GM23338 (cell line): ENCODE measurements at places on chromosomes 2 and 18.

- DNase-seq, result no peak
Observed at GRCh38 chr2:101160454-101160853, 9.3 kb upstream of the TBC1D8 start.

GRCh38 chr2:12617366-12617765 is 99.4 kb upstream of the TRIB2 start:
- DNase-seq, result no peak

GRCh38 chr2:159133797-159134196 is 152.7 kb downstream of the WDSUB1 start:
- DNase-seq, result no peak

GRCh38 chr2:26758790-26759321 is 5.2 kb upstream of the SLC35F6 start:
- no peak for DNase-seq

DNA sequence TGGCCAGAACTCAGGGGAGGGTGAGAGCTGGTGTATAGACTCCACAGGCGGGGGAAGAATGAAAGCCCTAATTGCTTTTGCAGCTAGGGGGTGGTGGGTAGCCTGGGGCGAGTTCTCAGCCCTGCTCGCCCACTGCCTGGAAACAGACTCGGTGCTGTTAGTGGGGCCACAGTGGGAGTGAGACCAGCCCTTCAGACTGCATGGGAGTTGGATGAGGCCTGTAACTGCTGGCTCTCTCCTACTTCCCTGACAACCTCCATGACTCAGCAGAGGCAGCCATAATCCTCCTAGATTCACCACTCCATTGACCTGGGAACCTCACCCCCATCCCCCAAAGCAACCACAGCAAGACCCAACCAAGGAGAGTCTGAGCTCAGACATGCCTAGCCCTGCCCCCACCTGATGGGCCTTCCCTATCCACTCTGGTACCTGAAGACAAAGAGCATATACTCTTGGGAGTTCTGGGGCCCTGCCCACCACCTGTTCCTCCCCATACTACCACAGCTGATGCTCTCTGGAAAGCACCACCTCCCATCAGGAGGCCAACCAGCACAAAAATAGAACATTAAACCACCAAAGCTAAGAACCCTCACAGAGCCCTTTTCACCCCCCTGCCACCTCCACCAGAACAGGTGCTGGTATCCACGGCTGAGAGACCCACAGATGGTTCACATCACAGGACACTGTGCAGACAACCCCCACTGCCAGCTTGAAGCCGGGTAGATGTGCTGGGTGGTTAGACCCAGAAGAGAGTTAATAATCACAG is 226.3 kb downstream of the EIPR1 start:
- DNase-seq, result no peak

DNA sequence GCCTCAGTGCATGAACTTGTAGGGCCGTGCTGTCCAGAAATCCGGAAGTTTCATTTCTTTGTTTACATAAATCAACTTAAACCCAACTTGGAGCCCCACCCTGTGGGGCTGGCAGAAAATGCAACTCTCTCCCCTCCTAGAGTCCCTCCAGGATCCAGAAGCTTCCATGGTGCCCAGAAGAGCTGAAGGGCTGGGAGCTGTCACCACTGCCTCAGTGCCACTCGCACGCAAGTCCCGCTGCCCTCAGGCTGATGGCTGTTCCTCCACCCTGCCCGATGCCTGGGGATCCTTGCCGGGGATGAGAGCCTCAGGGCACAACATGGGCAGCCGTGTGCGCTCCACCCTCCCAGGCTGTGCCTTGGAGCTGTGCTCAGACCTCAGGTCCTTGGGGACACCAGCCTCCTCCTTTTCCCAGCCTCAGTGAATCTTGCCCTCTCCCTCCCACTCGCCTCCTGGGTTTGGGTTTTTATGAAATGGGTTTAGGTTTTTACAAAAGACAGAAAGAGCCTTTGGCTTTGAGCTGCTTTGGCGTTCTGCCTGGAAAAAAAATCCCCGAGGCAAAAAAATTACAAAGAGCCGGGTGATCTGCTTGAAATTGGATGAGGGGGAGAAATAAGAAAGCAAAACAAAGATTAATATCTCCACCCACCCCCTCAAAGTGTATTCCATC is 155.2 kb downstream of the TWIST2 start:
- no peak for DNase-seq

DNA sequence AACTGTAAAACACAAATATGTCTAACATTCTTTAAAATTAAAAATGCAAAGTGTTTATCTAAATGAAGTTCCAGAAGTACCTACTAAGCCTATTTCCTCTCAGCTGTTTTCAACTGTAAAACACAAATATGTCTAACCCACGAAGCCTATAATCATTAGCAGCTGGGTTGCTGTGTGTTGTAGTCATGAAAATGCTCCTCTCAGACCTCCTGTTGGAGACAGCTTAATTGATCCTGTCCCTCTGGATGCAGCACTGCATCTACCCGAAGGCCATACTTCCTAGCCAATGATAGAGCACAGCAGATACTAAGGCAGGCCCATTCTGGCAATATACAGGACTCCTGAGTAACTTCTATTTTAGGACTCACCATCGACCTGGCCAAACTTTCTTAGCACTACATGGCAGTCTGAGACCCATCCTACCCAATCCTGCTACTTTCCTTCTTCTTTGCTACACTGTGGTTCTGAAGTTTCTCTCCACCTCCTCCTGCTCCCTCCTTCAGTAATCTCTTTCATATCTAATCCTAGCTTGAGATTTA is 92.5 kb upstream of the RBBP8 start:
- no peak for DNase-seq

DNA sequence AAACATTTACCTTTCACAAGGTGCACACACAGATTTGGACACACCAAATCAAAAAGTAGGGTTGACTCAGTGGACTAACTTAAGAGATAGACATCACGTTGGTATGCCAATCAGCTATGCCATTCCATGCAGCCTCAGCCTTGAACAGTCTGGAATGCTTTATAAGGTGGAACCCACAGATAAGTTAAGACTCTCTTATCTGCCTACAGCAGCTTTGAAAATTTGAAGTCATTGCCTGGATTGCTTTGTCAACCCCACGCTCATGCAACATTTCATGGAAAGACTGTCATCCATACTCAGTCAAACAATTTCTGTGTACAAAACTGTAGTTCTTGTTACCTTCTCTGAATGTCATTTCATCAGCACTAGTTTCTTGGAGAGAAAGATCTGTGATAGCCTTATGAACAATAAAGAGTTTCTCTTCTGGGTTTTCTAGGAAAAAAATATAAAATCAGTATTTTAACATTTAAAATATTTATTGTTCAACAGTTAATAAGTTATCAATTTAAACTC is 1.2 kb downstream of the ERMN start:
- DNase-seq, result no peak

- peak; percentile 15 for DNase-seq
Observed at GRCh38 chr2:38598200-38598990, 4.3 kb downstream of the HNRNPLL start.

DNA sequence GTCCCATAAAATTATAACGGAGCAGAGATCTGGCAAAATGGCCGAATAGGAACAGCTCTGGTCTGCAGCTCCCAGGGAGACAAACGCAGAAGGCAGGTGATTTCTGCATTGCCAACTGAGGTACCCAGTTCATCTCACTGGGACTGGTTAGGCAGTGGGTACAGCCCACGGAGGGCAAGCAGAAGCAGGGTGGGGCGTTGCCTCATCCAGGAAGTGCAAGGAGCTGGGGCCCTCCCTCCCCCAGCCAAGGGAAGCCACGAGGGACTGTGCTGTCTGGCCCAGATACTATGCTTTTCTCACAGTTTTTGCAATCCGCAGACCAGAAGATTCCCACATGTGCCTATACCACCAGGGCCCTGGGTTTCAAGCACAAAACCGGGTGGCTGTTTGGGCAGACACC is 22.8 kb downstream of the ICA1L start:
- DNase-seq, result no peak

- no peak for DNase-seq
Observed at GRCh38 chr2:226408141-226408540, 391.5 kb downstream of the IRS1 start.

DNA sequence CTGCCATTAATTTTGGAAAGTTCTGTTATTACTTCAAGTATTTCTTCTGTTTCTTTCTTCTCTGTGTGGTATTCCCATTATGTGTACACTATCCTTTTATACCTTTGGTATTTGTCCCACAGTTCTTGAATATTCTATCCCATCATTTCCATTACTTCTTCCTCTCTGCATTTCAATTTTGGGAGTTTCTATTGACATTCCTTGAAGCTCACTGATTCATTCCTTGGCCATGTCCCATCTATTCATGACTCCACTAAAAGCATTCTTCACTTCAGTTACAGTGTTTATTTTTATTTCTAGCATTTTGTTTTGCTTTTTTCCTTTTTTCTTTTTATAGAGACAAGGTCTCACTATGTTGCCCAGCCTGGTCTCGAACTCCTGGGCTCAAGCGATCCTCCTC is 30.3 kb downstream of the PROC start:
- DNase-seq, result no peak

DNA sequence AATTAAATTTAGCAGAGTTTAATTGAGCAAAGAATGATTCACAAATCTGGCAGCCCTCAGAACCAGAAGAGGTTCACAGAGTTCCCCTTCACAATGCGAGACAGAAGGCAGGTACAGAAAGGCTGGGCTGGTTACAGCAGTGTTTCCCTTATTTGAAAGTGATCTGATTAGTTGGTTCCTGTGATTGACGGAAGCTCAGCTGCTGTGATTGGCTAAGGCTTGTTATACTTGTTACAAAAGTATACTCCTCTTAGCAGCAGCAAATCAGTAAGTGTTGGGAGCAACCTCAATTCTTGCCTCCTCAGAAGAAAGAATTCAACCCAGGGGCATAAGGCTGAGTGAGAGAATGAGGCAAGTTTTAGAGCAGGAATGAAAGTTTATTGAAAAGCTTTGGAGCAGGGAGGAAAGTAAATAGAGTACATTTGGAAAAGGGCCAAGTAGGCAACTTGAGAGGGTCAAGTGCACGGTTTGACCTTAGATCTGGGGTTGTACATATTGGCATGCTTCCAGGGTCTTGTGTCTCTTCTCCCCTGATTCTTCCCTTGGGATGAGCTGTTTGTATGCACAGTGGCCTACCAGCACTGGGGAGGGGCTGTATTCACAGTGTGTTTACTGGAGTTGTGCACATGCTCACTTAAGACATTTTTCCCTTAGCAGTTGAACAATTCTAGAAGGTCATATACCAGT is 431.8 kb upstream of the RAB12 start:
- DNase-seq, result peak; percentile 50

GRCh38 chr2:8682719-8683667 is 1.1 kb downstream of the ID2 start:
- DNase-seq, result peak; percentile 32

DNA sequence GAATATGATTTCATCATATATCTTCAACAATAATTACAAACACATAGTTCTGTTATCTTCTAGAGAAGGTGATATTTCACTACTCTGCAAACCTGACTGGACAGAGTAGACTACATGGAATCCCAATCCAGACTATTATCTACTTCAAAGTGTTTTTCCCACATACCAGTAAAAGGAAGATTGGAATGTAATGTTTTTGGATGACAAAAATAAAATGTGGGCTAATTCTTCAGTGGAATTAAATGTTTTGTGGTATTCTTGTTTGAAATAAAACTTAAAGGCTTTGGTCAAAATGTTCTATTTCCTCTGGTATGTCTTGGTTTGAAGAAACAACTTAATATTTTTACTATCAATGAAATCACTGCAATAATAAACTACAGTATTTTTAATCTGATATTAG is 22.1 kb downstream of the COL5A2 start:
- no peak for DNase-seq

- DNase-seq, result no peak
Observed at GRCh38 chr18:2908166-2908945, 61.5 kb downstream of the EMILIN2 start.

DNA sequence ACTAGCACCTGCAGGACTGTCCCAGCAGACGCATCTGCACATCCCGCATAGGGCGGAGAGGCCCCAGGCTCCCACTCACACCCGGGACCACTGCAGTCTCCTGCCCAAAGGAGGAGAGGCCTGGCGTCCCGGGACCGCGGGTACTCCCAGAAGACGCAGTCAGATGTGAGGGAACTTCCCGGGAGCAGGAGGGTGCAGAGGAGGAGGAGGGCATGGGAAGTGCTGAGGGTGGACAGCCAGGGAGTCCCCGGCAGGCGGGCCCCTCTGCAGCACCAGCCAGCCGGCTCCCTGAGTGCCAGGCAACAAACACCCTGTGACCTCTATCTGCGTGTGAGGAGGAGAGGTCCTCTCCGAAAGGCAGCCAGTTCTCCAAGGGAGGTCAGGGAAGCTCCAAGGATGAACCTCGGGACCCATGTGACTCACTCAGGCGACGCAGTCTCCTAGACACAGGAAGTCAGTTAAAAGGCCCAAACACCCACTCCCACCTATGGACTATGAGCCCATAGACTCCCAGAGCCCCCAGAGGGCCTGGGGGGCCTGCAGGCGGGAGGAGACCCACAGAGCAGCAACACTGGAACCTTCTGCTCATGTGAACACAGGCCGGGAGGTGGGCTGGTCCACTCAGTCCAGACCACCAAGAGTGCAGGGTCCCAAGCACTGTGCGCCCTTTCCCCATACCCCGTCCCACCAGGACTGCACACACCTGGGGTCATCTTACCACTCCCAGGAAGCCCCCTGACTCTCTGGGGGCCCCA is 4.2 kb downstream of the PXDN start:
- no peak for DNase-seq

DNA sequence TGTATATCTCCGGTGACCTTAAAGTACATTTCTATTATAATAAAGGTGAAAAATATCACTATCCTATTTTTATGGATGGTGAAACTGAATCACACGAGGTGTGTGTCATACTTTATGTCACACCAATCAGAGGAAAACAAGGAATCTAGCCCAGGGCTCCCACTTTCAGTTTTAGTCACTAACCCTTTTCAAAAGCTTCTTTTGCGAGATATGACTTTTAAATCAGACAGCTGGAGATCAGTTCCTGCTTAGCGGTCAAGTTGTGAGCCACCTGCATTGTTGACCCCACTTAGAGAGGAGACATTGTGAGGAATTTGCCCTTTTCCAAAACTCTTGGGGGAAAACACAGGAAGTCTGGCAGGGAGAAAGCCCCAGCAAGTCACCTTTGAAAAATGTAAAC is 70.5 kb downstream of the CPS1 start:
- no peak for DNase-seq

- DNase-seq, result no peak
Observed at GRCh38 chr2:146228020-146228393, 1616.8 kb upstream of the ACVR2A start.

GRCh38 chr2:68059784-68060525 is 2.8 kb downstream of the C1D start:
- DNase-seq, result no peak

DNA sequence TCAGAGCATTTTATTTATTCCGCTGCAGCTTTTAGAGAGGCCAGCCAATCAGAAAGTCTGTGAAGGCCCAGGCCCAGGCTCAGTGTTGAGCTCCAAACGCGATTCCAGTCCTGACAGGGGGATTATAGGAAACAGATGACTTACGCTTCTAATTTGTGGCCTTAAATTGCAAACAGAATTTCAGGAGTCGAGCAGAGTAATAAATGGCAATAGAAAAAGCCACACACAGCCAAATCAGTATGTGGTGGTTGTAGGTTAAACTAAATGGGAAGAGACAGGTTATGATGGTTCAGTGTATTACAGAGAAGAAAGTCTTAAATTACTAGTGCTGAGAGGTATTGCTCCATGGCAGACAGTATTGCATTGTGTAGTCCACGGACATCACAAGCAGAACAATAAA is 131.0 kb upstream of the ZEB2 start:
- DNase-seq, result peak; percentile 19
